Thyroid gland (tissue), 4 donors: ENCODE measurements at places on chromosomes 1 and 21. TPM values are rescaled to one million over a fixed set of nuclear protein-coding genes. Genes with fewer than 3 reads are reported as not detected.

- no peaks in the 10 kb centered on the region for H3K36me3 ChIP-seq
- no peaks in the 10 kb centered on the region for H3K27me3 ChIP-seq
- H3K4me3 ChIP-seq = no peak overlapping the region
- H3K27ac ChIP-seq = peak overlapping the region; percentile 98
- peak; percentile 89 for DNase-seq
These were observed 51.0 kb upstream of the ERRFI1 start for GRCh38 chr1:8077120-8077573.

The LPAR3 gene
- total RNA-seq = not detected

GRCh38 chr1:223429313-223429731, 36.1 kb downstream of the CCDC185 start:
- no peak for DNase-seq
- no peak overlapping the region for H3K27ac ChIP-seq
- H3K27me3 ChIP-seq = no peaks in the 10 kb centered on the region
- no peak overlapping the region for H3K4me3 ChIP-seq

GRCh38 chr1:75615613-75616435, 4.9 kb upstream of the SLC44A5 start:
- DNase-seq = peak; percentile 11
- H3K27me3 ChIP-seq = no peaks in the 10 kb centered on the region
- H3K4me1 ChIP-seq = peaks cover 23% of the 10 kb centered on the region
- H3K36me3 ChIP-seq = no peaks in the 10 kb centered on the region

GRCh38 chr21:44263221-44263760, 1.6 kb upstream of the DNMT3L start:
- H3K27me3 ChIP-seq = no peaks in the 10 kb centered on the region
- H3K4me1 ChIP-seq = no peaks in the 10 kb centered on the region
- no peak overlapping the region for H3K27ac ChIP-seq

The SRGAP2C gene
- total RNA-seq = 7.8 TPM

GRCh38 chr1:226223786-226224244, 351 bp downstream of the MIXL1 start:
- peaks cover 3% of the 10 kb centered on the region for H3K4me1 ChIP-seq
- H3K4me3 ChIP-seq = no peak overlapping the region
- H3K27ac ChIP-seq = no peak overlapping the region
- no peaks in the 10 kb centered on the region for H3K27me3 ChIP-seq

The CGN gene
- total RNA-seq = 7.8 TPM

DNA sequence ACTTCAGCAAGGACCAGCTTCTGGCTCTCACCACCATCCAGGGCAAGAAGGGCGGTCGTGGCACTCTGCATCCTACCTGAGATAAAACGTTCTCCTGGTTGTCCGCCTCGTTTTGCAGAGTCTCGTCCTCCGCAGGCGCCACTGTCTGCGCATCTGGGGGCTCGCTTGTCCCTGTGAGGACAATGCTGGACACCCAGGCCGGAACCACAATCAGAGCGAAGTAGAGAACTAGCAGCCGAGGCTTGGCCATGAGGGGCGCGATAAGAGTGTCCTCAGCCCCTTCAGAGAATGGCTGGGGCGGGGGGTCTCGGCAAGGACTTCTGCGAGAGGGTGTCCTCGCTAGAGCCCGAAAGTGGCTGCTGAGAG, 505 bp downstream of the OLFML2B start:
- H3K36me3 ChIP-seq = no peaks in the 10 kb centered on the region
- H3K27ac ChIP-seq = peak overlapping the region; percentile 63
- H3K4me3 ChIP-seq = peak overlapping the region; percentile 25
- H3K4me1 ChIP-seq = peaks cover 16% of the 10 kb centered on the region
- no peaks in the 10 kb centered on the region for H3K27me3 ChIP-seq

GRCh38 chr1:232344791-232345399, 285.0 kb downstream of the SIPA1L2 start:
- H3K27ac ChIP-seq = no peak overlapping the region
- H3K4me1 ChIP-seq = no peaks in the 10 kb centered on the region
- H3K36me3 ChIP-seq = no peaks in the 10 kb centered on the region
- H3K4me3 ChIP-seq = no peak overlapping the region
- no peaks in the 10 kb centered on the region for H3K27me3 ChIP-seq

DNA sequence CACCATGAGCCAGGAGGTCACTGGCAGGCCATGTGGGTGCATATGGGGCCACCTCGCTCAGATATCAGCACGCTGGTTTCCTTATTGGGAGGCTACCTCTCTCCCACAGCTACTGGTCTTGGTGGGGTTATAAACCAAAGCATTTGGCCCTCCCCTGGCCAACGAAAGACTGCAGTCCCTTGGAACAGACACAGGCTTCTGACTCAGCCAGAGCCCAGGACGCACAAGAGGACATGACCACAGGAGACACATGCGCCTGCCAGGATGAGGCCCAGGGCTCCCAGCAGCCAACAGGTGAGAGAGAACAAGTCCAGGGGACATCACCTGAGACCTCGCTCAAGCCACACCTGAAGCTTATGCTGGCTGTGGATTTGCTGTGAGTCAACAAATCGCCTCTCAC, 13.8 kb downstream of the NPHP4 start:
- no peaks in the 10 kb centered on the region for H3K27me3 ChIP-seq
- H3K36me3 ChIP-seq = peaks cover 5% of the 10 kb centered on the region
- H3K27ac ChIP-seq = no peak overlapping the region
- H3K4me3 ChIP-seq = no peak overlapping the region
- H3K4me1 ChIP-seq = no peaks in the 10 kb centered on the region

The CFAP141 gene
- total RNA-seq = not detected

DNA sequence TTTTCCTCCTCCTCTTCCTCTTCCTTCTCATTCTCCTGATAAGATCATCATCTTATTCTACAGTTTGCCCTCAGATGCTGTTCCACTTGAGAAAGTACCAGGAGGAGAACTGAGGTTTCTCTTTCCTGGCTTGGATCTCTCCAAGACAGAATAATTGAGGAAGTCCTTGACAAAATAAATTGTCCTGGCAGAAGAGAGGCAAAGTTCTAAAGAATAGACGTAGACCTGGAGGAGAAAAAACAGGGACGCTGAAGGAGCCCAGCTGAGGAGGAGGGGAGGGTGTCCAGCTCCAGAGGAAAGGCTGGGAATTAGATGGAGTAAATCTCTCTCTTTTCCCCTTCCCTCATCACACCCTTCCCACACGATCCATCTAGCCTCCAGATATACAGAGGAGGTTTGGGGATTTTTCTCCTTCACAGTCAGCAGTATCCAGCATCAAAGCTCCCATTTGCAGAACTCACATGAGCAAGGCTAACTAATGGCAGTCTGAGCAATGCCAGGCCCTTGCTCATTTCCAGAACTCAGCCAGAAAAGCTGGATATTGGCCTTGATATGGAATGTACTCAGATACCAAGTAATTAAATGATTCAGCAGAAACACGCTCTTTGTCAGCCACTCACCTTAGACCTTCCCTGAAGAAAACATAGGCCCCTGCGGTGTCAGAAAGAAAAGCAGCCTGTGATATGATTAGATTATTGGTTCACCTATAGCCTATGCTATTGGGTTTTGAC, 5.1 kb upstream of the GNG12 start:
- no peak for DNase-seq
- H3K27ac ChIP-seq = no peak overlapping the region
- H3K36me3 ChIP-seq = no peaks in the 10 kb centered on the region
- H3K4me1 ChIP-seq = peaks cover 17% of the 10 kb centered on the region
- no peak overlapping the region for H3K4me3 ChIP-seq
- H3K27me3 ChIP-seq = no peaks in the 10 kb centered on the region

- no peaks in the 10 kb centered on the region for H3K36me3 ChIP-seq
- no peaks in the 10 kb centered on the region for H3K27me3 ChIP-seq
- H3K27ac ChIP-seq = no peak overlapping the region
- H3K4me1 ChIP-seq = peaks cover 5% of the 10 kb centered on the region
These were observed 8.8 kb upstream of the POU3F1 start for GRCh38 chr1:38055398-38055797.

- H3K4me1 ChIP-seq = no peaks in the 10 kb centered on the region
- no peaks in the 10 kb centered on the region for H3K36me3 ChIP-seq
- no peak overlapping the region for H3K4me3 ChIP-seq
- no peak for DNase-seq
- no peaks in the 10 kb centered on the region for H3K27me3 ChIP-seq
These were observed 86.1 kb downstream of the FASLG start for GRCh38 chr1:172745014-172745413.

The ANGPTL1 gene
- total RNA-seq = 76.2 TPM

The RGS13 gene
- not detected for total RNA-seq

The PDPN gene
- total RNA-seq = 20.1 TPM
